NCI-H226 (cell line): ENCODE measurements at places on chromosomes 4 and X.

DNA sequence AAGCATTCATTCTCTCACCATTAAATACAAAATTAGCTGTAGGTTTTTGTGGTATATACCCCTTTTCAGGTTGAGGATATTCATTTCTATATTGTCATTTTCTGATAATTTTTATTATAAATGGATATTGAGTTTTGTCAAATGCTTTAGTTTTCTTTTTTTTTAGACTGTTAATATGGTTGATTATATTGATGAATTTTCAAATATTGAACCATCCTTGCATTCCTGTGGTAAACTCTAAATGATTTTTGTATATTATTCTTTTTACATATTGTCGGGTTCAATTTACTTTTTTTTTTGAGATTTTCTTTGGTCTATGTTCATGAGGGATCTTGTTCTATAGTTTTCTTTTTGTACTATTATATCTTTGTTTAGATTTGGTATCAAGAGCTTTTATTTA, 165.1 kb downstream of the GPAT3 start:
- DNase-seq, result no peak

DNA sequence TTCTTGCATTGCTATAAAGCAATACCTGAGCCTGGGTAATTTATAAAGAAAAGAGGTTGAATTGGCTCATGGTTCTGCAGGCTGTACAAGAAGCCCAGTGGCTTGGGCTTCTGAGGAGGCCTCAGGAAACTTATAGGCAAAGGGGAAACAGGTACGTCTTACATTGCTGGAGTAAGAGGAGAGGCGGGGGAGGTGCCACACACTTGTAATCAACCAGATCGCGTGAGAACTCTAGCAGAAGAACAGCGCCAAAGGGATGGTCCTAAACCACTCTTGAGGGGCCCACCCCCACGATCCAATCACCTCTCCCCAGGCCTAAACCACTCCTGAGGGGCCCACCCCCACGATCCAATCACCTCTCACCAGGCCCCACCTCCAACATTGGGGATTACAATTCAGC, 50.6 kb upstream of the SHOX start:
- no peak for DNase-seq

DNA sequence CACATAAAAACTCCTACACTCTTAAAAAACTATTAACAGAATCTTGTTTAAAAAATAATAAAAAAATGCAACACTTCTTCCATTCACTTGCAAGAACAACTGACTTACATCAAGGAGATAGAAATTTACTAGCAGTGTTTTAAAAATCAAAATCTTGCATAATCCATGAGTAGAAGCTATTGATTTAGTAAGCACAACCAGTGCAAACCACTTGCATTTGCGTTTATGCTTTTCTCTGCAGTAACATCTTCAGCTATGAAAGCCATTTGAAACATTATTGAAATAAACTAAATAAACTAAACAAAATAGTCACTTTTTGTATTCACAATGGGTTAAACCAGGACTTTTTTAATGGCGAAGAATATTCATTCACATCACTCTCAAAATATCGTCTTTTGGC, 389.2 kb upstream of the EMCN start:
- no peak for DNase-seq

DNA sequence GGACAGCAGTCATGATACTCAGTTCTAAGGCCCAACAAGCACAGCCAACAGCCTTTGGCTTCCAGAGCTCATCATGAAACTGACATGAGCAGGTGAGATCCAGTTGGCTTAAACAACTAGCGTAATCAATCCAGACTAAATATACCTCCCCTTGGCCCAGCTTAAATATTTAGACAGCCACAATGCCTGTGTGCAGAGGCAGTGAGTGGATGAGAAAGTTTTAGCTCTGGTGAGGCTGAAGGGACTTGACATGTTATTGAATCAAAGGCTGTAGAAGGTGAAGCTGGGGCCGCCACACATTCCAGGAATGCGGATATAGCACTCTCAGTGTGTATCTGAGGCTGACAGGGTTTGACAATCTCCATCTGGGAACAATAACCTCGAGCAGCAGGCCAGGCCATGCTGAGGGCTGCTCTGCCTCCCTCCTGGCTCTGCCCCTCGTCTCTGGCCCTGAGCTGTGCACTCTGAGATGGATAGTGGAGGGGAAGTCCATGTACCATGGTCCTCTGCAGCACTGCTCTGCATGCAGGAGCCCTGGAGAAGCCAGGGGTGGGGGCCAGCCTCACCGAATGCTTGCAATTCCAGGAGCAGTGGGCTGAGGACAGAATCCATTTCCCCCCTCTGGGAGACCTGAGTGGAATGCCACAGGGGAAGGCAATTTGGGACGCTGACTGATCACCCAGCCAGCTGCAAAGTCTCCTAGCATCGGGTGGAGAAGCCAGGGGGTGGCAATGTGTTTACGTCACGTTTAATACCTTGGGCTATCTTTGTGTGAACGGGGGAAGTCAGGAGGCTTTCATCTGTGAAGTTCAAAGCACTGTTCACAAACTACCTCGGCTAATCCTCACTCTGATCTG, 37.3 kb upstream of the RASL11B start:
- no peak for DNase-seq

GRCh38 chrX:136193771-136194170, 46.4 kb downstream of the FHL1 start:
- DNase-seq, result peak; percentile 17

- peak; percentile 6 for DNase-seq
Measured at GRCh38 chrX:47596256-47596655, 14.0 kb downstream of the TIMP1 start.

GRCh38 chrX:19122641-19123009, 357 bp upstream of the ADGRG2 start:
- DNase-seq, result no peak

GRCh38 chr4:107562316-107562715, 157.7 kb downstream of the PAPSS1 start:
- no peak for DNase-seq

DNA sequence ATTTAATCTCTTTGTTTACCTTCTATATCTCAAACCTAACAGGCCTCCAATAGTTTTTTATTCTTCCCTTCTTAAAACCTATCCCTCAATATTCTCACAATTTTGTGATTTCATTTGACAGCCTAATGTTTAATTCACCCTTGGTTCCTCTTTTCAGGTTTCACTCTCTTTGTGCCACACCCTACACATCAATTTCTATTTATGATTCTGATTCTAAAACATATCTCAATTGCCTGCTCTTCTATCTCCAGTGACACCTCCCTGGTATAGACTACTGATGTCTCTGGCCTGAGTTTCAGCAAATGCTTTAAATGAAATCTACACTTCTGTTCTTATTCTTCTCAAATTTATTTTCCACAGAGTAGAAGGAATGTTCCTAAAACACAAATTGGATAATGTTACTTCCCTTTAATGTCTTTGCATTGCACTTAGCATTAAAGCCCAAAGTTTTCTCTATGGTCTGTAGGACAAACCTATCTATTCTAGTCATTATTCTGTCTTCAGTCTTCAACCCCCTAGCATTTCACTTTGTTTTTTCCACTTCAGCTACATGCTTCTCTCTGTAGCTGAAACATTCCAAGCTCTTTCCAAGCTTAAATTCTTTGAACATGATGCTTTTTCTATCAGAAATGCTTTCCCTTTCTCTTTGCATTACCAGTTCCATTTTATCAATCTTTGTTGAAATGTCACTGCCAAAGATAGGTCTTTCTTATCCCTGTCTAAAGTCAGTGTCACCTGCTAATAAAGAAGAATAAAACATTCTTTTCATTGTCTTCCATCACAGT, 622.0 kb downstream of the CENPC start:
- DNase-seq, result no peak

DNA sequence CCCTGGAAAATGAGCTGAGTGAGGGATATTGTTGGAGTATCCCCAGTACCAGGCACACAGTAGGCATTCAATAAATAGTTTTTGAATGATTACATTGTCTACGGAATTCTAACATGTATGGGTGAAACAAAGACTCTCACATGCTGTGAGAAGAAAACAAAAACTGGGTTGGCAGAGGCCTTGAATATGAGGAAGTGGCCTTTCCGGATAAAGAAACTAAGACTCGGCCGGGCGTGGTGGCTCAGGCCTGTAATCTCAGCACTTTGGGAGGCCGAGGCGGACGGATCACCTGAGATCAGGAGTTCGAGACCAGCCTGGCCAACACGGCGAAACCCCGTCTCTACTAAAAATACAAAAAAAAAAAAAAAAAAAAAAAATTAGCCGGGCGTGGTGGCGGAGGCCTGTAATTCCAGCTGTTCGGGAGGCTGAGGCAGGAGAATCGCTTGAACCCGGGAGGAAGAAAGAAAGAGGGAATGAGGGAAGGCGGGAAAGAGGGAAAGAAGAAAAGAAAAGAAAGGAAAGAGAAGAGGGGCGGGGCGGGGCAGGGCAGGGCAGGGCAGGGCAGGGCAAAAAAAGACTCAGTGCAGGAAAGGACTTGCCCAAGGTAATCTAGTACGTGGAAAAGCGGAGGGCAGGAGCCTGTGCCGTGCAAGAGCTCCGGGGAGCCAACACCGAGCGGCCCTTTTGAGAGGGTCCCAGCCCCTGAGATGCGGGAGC, 689 bp upstream of the TMA16 start:
- no peak for DNase-seq

DNA sequence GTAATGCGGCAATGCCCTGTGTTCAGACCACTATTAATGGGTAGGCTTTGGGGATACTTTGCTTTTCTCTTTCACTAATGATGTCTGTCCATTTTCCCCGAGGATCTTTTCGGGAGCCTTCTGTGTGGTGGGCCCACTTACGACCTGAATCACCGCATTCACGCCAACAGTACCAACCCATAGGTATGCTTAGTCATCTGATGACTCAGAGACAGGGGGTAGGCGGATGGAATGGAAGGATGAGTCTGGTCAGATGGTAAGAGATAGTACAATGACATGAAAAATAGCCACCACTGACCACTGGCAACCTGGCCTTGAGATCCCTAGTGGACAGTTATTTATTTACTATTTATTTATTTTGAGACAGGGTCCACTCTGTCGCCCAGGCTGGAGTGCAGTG, 76.0 kb upstream of the DHRSX start:
- DNase-seq, result no peak
